ELR (cell line): ENCODE measurements at places on chromosomes 12 and 14.
A peak's percentile ranks its signal among the peaks of the same experiment; 100 is the strongest.

GRCh38 chr12:49925433-49926204, 21.9 kb upstream of the FAIM2 start:
- DNase-seq, result no peak

DNA sequence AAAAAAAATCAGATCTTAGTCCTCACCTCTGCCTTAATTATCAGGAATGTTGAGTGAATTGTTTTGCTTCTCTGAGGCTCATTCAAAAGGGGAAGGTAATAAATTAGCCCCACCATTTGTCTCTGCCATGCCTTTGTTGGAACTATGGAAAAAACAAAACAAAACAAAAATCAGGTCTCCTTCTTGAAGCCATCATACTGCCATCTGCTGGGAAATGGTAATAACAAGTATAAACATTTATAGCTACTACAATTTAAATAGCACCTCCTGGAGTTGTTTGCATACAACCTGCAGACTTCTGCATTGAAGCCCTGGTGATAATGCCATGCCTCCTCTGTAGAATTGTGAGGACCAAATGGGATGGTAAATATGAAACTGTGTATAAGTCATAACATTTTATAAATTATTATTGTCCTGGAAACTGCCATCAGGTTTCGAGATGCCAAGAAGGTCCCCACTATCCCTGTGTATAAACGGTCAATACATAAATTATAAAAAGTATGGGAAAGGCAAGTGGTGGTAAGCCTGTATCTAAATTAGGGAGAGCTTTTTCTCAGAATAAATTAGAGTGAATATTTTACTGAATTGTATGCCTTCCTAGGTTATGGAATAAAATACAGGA, 87.2 kb upstream of the FGD4 start:
- DNase-seq, result peak; percentile 80

DNA sequence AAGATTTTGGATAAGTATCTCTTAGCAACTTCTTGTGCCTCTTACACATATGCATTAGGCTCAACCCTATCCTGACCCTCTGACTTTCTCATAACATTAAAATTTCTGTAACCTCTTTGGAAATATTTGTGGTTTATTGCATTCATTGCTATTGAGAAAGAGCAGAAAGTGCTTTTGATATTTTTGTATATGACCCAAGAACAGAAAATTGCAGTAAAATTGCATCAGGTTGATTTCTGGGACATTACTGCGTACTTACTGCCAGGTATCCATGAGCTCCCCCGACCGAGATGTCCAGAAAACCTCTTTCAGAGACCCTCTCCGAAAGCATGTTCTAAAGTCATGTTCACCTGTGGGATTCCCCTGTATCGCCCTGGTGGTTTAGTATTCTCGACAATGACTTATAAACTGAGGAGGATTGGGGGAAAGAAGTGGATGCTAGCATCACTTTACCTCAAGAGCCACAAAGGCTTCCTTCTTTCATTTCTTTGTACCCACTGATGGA, 14.5 kb upstream of the IL22 start:
- DNase-seq, result peak; percentile 63

DNA sequence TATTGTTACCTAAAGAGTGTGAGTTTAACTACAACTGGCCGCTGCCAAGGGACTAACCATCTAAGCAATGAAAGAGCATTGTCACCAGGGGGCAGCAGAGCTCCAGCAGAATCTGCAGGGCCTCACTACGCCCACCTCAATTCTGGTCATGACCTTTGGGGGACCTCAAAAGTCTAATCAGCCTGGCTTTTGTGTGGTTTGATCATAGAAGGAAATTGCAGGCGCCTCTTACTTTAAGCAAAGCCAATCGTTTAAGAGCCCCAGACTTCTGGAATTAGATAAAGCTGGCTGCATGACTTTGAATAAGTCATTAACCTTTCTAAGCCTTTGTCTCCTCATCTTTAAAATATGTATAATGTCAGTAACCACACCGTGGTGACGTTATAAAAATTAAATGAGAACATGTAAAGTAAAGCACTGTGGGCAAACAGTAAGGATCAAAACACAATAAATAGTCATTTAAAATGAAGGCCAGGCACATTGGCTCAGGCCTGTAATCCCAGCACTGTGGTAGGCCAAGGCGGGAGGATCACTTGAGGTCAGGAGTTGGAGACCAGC, 58.6 kb downstream of the TBX3 start:
- peak; percentile 77 for DNase-seq

DNA sequence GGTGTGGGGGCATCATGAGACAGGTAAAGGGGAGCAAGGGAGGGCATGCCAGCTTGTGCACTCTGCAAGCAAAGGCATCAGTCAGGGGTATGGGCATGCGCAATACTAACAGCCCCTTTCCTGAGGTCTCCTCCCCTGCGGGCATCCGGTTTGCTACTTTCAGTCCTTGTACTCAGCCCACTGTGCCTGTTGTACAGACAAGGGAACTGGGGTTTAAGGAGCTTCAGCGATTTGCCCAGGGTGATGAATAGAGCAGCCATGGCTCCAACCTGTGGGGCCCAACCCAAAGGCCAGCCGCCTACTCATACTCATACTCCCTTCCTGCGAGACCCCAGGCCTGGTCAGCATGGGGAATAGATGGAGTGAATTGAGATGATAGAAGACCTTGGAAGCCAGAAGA, 66.7 kb downstream of the GALNT16 start:
- DNase-seq, result no peak

GRCh38 chr14:104137297-104138097, 890 bp upstream of the KIF26A start:
- DNase-seq, result peak; percentile 15

GRCh38 chr12:92558215-92558773, 144.5 kb upstream of the PLEKHG7 start:
- DNase-seq, result no peak

DNA sequence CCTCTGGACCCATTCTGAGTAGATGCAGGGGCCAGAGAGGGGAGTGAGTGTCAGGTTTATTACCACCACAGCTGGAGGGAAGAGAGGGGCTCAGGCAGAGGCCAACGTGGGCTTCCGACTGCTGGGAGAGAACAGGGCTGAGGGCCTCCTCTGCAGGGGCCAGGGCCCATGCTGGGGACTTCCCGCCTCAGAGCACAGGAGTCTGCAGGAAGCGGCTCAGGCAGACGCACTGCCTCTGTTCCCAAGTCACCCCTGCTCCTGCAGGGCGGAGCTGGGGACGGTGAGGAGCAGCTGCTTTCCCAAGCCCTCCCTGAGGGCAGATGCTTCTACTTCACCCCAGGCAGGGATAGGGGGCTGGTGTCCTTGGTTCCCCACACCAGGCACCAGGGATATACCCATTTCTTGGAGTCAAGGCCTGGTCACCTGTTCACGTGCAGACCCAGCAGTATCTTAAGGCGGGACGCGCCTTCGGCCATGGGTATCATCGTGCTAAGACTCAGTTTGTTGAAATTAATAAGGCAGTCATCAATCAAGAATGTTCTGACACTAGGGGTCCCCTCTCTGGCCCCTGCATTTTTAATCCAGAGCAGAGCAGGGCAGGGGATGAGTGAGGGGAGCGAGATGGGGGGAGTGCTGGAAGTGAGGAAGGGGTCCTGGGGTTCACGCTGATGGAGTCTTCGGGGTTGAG, 100.0 kb downstream of the PIWIL1 start:
- DNase-seq, result no peak

DNA sequence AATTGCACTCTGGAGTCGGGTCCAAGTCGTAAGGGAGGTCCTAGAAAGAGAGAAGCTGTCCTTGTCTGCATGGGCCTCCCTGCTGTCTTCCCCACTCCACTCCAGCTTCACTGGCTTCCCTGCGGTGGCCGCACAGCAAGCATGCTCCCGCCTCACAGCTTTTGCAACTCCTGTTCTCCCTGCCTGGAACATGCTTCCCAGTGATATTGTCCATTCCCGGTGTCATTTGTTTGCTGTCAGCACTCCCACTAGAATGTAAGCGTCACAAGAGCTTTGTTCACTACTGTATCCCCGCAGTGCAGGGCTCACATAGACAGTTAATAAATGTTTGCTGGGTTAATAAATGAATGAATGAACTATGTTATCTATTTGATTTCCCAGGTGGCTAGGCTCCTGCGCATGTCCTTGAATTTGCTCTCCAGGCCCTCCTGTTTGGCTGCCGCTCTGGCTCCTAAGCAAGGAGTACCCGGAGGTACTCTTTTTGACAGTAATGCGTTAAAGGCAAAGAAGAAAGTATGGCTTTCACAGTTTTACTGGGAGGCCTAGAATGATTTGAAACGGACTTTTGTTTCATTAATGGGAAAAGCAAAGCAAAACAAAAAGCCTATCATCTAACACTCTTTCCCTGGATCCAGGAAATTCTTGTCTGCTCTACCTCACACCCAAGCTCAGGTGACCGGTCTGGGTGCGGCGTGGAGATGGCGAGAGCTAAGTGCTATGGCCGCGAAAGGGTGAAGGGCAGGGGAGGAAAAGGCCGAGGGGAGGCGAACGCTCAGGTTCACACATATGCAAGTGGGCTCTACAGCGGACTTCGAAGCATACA, 6.2 kb upstream of the SLC7A7 start:
- no peak for DNase-seq

DNA sequence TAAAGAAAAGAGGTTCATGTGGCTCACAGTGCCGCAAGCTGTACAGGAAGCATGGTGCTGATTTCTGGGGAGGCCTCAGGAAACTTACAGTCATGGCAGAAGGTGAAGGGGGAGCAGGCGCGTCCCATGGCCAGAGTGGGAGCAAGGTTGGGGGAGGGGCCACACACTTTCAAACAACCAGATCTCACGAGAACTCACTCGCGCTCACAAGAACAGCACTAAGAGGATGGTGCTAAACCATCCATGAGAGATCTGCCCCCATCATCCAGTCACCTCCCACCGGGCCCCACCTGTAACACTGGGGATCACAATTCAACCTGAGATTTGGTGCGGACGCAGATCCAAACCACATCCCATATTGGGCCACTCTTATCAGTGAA, 80.5 kb downstream of the CCDC92 start:
- DNase-seq, result no peak

GRCh38 chr14:34009956-34010355, 59.1 kb upstream of the EGLN3 start:
- no peak for DNase-seq

GRCh38 chr14:21300892-21301291, 21.0 kb downstream of the RPGRIP1 start:
- DNase-seq, result peak; percentile 11

- DNase-seq, result no peak
Measured at GRCh38 chr12:49339464-49339861, 2.5 kb upstream of the C1QL4 start.

- no peak for DNase-seq
Measured at GRCh38 chr14:60356906-60357550, 108.0 kb downstream of the PPM1A start.

GRCh38 chr14:65080960-65081747, 21.2 kb downstream of the MAX start:
- DNase-seq, result peak; percentile 7

GRCh38 chr14:34971381-34971780, 11.4 kb upstream of the SRP54 start:
- DNase-seq, result peak; percentile 70

GRCh38 chr12:111267144-111267543, 101.8 kb downstream of the PHETA1 start:
- DNase-seq, result no peak

DNA sequence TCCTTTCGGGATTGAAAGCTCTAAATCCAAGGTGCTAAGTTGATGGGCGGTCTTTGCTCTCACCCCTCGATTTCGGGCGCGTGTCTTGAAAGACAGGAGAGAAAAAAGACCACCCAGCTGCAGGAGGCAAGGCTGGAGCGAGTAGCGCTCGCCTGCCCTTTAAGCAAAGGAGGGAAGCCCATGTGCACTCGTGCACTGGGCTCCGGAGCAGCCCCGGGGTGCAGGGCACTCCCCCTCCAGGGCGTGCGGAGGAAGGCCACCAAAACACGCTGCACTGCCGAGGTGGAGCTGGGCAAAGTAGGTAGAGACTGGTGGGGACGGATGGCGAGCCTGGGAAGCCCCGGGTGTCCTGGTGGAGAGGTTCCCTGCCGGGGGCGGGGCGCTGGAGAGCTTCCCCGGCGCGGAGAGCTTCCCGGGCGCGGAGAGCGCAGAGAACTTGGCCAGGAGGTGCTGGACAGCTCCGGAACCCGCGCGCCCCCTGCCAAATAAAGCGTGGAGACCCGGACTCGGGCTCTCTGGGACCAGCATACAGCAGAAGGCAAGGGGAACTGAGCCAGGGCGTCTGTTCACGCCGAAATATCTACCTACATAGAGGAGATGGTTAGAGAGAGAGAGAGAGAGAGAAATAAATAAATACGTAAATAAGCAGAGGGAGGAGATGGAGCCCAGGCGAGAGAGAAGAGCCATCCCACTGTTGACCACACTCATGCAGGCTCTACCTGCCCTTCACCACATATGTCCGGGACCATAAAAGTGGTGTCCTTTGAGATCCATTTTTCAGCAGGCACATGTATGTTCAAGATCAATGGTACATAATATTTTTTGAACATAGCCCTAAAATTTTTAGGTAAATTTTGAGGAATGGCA, 662 bp upstream of the NELL2 start:
- peak; percentile 8 for DNase-seq

DNA sequence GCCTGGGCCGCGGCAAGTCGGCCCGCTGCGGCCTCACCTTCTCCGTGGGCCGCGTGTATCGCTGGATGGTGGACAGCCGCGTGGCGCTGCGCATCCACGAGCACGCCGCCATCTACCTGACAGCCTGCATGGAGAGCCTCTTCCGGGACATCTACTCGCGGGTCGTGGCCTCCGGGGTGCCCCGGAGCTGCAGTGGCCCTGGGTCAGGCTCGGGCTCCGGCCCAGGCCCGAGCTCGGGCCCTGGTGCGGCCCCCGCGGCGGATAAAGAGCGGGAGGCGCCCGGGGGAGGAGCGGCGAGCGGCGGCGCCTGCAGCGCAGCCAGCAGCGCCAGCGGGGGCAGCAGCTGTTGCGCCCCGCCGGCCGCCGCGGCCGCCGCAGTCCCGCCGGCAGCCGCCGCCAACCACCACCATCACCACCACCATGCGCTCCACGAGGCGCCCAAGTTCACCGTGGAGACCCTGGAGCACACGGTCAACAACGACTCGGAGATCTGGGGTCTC, 226.2 kb upstream of the CRY1 start:
- DNase-seq, result peak; percentile 51

- peak; percentile 16 for DNase-seq
Measured at GRCh38 chr14:61891170-61891569, 128.9 kb downstream of the SNAPC1 start.

DNA sequence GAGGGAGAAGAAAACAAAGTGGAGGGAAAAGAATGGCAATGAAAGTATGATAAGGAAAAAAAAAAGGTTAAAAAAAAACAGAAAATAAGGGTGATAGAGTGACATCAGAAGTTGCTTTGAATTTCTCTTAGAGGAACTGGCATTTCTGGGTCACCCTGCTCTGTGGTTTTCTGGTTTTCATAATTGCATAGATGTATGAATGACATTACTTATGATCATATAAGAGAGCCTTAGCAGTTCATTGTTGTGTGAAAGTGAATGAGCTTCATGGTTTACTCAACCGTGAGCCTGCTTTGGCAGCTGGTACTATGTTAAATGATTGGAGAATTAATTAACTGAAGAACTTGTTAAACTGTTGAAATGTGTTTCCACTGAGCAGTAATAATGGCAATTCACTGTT, 336.4 kb upstream of the FBXO33 start:
- no peak for DNase-seq

GRCh38 chr14:42110167-42110566, 503.5 kb downstream of the LRFN5 start:
- DNase-seq, result peak; percentile 70
